LoVo (cell line): ENCODE measurements at places on chromosomes 5 and 9.
A peak's percentile ranks its signal among the peaks of the same experiment; 100 is the strongest.

DNA sequence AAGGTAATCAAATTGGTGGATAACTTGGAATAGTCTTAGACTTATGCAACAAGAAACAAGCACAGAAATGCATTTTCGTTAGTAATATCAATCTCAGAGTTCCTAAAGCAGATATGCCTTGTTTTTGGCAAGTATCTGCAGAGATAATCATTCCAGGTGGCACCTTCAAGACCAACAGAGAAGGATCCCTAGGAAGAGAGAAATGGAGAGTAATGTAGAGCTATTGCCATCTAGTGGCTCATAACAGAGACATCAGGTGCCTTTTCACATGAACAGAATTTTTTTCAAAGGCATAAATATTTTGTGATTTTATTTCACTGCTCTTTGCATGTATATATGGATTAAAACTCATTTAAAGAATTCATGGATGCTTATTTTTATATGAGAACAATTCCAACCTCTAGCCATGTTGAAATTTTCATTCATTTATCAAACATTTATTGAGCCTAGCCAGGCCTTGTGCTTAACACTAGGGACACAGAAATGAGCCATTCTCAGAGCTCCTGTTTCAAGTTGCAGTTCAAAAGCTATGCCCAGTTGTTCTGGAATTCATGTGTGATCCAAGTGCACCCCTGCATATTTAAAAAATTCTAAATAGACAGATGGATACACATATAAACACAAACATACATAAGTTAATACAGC lies 117.5 kb upstream of the OR13F1 start:
- DNase-seq, result peak; percentile 58

GRCh38 chr5:1405539-1406530 lies 39.4 kb downstream of the SLC6A3 start:
- DNase-seq, result no peak

DNA sequence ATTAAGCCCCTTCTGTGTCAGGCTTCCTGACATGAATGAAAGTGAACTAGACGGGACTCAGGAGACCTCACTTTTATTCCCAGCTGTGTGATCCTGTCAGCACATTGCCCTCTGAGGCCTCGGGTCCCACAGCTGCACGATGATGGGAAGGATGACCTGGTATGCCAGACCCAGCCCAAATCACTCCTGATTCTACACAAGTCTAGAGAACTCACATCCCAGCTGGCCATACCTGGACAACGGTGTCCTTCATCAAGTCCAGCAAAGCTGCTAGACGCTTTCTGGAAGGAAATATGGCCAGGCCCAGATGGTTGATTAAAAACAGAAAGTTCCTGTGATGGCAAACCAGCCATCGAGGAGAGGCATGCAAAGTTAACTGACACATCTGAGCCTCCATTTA lies 118.0 kb upstream of the FSTL4 start:
- no peak for DNase-seq

- no peak for DNase-seq
Measured at GRCh38 chr9:90665072-90665471, 22.4 kb upstream of the DIRAS2 start.

DNA sequence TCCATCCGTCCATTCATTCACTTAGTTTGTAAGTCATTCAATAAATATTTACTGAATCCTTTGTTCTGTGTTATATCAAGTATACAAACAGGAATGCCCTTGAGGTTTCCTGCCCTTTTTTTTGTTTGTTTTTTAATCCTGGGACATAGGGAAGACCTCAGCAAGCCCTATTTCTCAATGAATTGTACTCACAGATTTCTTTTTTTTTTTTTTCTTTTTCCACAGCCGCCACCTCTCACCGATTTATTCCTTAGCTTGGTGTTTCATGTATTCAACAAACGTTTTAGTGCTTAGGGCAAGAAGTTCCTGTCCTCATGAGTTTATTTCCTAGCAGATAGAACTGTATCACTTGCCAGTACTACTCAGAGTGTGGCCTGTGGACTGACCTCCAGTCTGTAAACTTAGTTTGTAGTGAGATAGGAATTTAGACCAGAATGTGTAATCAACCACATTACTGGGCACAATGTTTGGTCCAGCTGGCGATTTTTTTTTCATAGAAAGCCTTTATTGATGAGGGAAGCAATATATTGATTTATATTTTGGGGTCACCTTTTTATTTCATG lies 35.4 kb upstream of the C5orf47 start:
- no peak for DNase-seq
